ENCODE measurements at places on chromosomes 1 and 21.

GRCh38 chr1:10726355-10726754 is 70.1 kb downstream of the CASZ1 start:
- DNase-seq = no peak

GRCh38 chr1:174839211-174839610 is 160.5 kb upstream of the CACYBP start:
- no peak for DNase-seq

GRCh38 chr1:191851799-191852595 is 306.3 kb upstream of the RGS18 start:
- DNase-seq = no peak

DNA sequence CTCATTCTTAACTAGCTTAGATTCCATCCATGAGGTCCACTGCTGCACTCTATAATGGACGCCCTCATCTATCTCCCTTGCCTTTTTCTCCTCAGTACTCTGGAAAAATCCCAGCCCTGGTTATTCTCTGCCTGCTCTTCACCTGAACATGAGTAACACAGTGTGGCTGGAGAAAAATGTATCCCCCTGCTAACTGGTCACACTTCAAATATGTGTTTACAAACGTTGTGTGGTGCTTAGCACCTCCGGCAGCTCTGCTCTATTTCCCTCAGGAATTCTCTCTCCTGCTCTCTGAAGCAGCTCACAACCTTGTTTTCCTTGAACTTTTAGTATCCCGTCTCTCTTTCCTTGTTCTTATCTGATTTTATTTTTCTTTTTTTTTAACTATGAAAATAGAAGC is 4.1 kb downstream of the SCCPDH start:
- DNase-seq = no peak

DNA sequence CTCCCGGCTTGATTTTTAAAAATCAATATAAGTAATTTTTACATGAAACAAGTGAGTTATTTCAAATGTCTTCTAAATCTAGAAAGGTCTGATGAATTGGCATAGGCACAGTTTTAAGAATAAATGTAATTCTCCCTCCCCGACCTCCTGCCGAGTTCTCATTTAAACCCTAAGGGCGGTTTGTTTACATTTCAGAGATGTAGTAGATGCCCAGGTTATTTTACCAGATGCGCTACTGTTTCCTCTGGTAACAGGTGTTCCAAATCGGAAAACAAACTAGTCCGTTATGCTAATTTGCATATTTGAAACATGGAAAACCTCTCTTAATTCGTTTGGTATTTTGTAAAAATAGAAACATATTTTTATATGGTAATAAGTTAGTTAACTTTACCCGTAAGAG is 53.8 kb upstream of the CFAP126 start:
- DNase-seq = no peak

- no peak for DNase-seq
Observed at GRCh38 chr1:151991663-151992302, 1.9 kb downstream of the S100A10 start.

DNA sequence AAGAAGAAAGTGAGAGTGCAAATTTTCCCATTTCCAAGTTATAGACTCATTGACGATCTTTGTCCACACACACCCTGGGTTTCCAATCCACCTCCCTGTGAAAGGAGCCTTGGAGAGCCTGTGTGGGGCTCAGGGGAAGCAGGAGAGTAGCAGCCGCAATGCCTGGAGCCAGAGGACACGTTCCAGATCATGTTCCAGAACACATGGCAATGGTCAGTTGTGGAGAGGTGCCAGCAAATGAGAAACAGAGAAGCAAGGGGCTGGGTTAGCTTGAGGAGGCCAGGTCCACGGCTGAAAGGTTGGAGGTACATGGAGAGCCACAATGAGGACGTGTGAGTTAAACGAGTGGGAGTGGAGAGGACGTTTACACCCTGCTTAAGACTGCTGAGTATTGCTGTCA is 33.0 kb upstream of the SIPA1L2 start:
- no peak for DNase-seq

- no peak for DNase-seq
Observed at GRCh38 chr1:90210633-90211491, 216.0 kb downstream of the ZNF326 start.

- no peak for DNase-seq
Observed at GRCh38 chr1:92043621-92044020, 13.8 kb downstream of the EPHX4 start.

GRCh38 chr1:5273280-5274003 is 619.0 kb downstream of the AJAP1 start:
- DNase-seq = no peak

GRCh38 chr1:153032677-153033308 is 1.8 kb downstream of the SPRR1B start:
- DNase-seq = no peak

DNA sequence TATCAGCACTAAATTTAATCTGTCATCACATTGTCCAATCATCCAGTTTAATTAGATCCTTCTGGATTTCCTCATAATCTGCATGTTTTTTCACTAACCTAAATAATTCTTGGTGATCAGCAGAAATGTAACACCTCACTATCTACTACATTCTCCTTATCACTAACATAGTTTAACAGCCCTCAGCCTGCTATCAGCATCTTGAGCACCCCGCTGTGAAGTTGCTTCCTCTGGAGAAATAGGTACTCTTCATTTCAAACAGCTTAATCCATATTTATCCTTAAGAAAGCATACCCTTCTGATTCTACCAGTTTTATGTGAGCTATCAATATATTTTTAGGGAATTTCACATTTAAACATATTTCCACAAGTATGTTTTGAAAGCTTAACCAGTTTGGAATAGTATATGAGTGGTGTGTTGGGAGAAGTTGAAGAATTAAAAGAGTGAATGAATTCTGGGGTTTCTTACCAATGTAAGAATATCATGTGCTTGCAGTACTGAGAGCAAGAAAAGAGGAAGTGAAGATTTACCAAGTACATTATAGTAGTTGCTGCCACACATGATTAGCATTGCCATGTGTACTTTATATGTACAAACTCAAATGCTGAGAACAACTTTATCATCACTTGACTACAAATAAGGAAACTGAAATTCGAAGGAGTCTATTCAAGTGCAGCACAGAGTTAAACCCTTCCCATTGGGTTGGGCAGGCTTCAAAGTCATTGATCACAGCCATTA is 771.1 kb upstream of the ADGRL4 start:
- DNase-seq = no peak

DNA sequence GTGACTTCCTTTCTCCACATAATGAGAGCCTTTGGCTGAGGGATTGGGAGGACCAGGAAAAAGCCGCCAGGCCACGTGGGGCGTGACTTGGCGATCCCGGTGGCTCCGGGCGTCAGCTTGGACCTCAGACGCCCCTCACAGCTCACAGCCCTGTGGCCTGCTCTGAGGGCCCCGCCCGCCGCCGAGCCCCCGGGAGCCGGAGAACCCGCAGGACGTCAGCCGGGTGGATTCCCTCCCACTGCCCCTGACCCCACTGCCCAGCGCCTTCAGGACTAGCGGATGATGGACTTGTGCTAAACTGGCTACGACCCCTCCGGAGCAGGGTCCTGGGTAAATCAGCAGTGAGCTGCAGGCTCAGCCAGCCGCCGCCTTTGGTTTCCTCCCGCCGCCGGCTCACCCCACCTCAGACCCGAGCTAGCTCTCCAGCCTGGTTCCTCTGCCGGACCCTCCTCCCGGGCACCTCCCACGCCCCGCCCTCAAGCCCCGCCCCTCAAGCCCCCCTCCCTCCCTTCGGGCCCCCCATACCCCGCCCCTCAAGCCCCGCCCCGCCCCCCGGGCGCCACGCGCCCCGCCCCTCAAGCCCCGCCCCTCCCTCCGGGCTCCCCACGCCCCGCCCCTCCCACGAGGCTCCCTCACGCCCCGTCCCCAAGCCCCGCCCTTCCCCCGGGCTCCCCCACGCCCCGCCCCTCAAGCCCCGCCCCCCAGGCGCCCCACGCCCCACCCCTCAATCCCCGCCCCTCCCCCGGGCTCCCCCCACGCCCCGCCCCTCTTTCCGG is 10.0 kb upstream of the FAAP20 start:
- no peak for DNase-seq

DNA sequence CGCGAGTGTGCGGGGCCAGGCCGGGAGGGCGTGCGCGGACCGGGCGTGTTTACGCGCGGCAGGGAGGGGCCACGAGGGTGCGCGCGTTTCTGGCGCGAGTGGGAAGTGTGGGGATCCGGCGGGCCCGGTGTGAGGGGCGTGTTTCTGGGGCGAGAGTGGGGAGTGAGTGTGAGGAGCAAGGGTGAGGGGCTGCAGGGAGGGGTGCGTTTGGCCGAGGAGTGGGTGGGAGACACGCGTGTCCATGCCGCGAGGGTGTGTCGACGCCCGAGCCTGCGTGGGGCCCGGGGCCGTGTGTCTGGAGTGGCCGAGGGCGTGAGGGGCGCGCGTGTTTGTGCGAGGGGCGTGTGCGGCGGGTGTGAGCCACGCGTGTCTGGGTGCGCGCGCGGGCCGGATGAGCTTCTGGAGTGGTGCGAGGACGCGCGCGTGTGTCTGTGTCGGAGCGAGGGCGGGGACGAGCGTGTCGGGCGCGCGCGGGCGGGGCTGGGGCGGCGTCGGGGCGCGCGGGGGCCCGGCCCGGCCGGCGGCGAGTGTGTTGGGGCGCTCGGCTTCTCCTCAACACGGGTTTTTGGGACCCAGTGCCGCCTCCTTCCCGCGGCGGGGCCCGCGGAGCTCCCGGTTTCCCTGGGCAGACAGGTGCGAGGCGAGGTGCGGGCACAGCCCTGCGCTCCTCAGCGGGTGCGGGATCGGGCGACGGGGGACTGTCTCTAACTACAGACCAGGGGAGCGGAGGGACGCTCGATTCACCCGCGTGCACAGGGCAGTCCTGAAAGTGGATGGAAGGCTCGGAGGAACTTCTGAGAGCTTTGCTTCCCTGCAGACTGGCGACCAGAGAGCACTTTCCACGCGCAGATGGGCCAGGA is 65.8 kb upstream of the VAMP3 start:
- DNase-seq = no peak

DNA sequence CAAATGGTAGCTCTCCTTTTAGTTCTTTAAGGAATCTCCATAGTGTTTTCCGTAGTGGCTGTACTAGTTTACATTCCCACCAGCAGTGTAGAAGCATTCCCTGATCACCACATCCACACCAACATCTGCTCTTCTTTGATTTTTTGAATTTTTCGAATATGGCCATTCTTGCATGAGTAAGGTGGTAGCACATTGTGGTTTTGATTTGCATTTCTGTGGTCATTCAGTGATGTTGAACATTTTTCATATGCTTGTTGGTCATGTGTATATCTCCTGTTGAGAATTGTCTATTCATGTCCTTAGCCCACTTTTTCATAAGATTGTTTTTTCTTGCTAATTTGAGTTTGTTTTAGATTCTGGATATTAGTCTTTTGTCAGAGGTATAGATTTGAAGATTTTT is 84.6 kb upstream of the B3GALT2 start:
- no peak for DNase-seq

GRCh38 chr1:81073580-81073979 is 727.2 kb upstream of the ADGRL2 start:
- no peak for DNase-seq

DNA sequence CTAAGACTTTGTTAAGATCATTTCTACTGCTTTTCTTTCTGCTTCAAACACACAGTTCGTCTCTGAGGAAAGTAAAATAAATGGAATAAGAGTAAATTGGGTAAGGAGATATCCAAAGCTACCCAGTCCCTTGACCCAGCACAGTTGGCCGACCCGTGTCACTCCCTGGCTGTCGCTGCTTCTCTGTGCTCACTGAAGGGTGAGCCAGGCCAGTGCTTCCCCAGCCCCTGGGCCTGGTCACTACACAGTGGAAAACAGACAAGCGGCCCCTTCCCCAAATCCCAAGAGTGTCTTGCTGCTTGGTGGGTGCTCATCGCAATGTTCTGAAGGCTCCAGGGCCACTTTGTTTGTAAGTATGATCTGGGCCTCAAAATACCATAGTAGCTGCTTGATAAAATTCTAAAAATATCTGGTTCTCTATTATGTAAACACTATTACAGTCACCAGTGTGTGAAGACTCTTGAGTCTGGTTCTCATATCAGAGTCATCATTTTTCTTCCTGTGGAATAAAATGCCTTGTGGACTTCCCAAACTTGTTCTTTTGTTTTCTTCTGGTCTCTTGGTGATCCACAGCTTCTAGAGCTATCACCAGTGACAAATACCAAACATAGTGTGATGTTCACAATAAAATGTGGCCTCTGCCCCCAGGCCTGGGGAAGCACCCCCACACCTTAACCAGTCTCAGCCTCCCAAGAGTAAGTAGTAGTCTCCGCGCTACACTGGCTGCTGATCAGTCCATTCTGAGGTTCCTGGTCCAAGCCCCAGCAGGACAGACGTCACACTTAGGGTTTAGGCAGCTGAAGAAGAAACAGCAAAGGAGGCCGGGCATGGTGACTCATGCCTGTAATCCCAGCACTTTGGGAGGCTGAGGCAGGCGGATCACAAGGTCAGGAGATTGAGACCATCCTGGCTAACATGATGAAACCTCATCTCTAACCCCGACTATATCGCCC is 106.2 kb downstream of the DHRS3 start:
- no peak for DNase-seq

DNA sequence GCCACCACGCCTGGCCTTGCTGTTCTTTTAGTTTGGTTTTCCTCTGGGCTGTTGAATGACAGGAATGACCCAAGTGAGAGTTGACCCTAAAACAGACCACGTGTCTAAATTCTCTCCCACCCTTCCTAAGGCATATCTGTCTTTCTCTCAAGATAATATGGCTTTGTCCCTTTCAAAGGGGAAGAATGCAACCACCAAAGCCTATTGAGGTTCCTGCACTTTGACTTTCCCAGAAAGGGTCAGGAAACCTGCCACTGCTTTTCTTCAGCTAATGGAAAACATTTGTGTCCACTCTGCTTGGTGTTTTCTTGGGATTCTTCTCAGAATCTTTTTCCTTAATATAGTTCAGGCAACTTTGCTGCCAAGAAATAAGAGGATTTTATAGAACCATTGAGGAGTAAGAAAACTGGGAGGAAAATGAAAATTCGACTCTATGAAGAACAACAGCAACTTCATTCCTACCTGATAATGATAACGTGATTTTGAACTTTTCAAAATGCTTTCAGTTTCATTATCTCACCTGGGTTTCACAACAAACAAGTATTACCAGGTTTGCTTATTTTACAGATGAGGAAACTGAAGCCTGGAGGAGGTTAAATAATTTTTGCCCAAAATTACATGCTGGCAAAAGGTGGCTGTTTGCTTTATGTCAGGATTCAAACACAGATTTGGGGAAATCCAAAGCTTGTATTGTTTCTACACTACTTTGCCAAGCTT is 6.9 kb downstream of the PLPP3 start:
- no peak for DNase-seq

- no peak for DNase-seq
Observed at GRCh38 chr21:41410767-41411448, 15.1 kb upstream of the MX1 start.

- DNase-seq = no peak
Observed at GRCh38 chr1:96865731-96866685, 144.4 kb downstream of the PTBP2 start.

DNA sequence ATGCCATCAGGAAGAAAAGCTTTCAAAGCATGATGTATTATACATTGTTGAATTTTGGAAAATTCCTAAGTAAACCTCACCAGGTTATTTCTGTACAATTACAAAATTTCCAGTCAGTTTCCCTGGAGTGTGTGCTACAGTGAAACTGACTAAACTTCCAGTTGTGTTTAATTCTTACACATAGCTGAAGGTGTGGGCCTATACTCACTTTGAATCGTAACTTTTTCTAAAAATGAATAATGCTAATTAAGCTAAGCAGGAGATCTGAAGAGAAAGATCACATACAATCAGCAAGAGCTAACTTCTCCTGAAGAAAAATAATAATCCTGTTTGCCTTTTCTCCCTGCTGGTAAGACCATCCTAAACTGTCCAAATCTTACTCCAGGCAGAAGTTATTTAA is 537.2 kb upstream of the PBX1 start:
- no peak for DNase-seq

- no peak for DNase-seq
Observed at GRCh38 chr1:167767761-167768160, 46.0 kb downstream of the MPZL1 start.

GRCh38 chr1:228141226-228142044 is 1.4 kb downstream of the GUK1 start:
- peak; percentile 28 for DNase-seq
